ENCODE measurements at places on chromosomes 6 and 20.

GRCh38 chr6:116561377-116562018, 7.9 kb downstream of the CALHM4 start:
- DNase-seq = peak; percentile 77

GRCh38 chr6:136975089-136975715, 53.1 kb downstream of the SLC35D3 start:
- no peak for DNase-seq

DNA sequence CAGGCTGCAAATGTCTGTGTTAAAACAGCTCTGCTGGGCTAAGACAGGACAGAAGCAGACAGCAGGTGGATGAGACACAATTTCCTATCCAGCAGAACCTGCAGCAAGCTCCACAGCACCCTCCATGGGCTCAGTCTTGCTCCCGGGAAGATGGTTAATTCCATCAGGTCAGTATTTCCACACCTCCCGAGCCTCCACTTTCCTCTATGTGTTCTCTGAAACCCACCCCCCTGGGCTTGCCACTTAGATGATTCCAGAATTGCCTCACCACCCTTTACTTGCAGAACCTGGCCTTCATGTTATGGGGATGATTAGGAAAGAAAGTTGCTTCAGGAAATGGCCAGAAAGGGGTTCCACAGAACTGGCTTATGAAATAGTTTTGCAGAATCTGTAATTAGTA, 43.8 kb downstream of the ERMARD start:
- DNase-seq = no peak

GRCh38 chr6:136608991-136609390, 58.8 kb upstream of the MAP7 start:
- peak; percentile 85 for DNase-seq

GRCh38 chr6:72916298-72916697, 294.4 kb downstream of the KCNQ5 start:
- DNase-seq = no peak

DNA sequence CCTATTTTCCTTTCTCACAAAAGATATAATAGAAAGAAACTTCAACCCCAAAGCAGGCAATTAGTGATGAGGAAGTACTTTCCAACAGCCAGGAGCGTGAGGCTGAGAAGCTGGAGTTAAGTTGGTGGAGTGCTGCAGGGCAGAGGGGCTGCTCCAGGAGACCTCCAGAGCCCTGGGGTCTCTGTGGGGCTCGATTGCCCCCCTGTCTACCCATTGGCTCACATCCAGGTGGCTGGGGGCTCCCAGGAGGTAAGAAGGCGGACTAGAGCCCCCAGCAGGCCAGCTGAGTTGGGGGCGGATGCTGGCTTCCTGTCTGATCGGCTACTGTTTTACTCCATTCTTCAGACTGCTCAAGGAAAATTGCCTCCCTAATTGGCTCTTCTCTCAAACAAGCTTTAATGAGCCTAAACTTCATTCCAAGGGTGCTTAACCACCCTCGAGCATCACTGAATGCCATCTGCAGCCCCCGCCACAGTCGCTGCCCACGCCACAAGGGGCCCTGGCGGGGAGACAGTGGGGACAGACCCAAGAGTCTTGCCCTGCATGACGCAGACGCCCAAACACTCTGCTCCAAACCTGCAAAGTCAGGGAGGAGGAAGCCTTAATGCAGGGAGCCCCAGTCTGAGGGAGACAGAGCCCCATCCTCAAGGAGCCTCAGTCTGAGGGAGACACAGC, 78.6 kb downstream of the MDGA1 start:
- peak; percentile 63 for DNase-seq

- DNase-seq = no peak
These were observed 51.3 kb downstream of the EFCAB8 start for GRCh38 chr20:32909896-32910571.

GRCh38 chr6:116287689-116288282, 8.1 kb upstream of the TSPYL1 start:
- peak; percentile 72 for DNase-seq

DNA sequence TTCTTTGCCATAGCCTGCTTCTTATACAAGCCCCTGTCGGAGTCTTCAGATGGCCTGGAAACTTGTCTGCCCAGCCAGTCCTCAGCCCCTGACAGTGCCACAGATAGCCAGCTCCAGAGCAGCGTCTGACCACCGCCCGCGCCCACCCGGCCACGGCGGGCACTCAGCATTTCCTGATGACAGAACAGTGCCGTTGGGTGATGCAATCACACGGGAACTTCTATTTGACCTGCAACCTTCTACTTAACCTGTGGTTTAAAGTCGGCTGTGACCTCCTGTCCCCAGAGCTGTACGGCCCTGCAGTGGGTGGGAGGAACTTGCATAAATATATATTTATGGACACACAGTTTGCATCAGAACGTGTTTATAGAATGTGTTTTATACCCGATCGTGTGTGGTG, 29.5 kb downstream of the SLCO4A1 start:
- no peak for DNase-seq

Measured in GM23248 (cell line).